ENCODE measurements at places on chromosomes 7 and 10.

GRCh38 chr7:74338366-74339108 lies 49.3 kb downstream of the CLIP2 start:
- no peak for DNase-seq

GRCh38 chr10:113221756-113222168 lies 271.7 kb downstream of the TCF7L2 start:
- DNase-seq: no peak

DNA sequence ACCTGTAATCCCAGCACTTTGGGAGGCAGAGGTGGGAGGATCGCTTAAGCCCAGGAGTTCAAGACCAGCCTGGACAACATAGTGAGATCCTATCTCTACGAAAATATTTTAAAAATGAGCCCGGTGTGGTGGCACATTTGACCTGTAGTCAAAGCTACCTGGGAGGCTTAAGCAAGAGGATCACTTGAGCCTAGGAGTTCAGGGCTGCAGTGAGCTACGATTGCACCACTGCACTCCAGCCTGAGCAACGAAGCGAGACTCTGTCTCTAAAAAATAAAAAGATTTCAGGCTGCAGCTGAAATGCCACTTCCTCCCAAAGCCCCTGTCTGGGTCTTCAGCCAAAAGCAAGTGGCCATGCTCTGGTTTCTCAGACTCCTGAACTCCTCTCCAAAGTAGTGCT lies 38.7 kb upstream of the CARD11 start:
- no peak for DNase-seq

DNA sequence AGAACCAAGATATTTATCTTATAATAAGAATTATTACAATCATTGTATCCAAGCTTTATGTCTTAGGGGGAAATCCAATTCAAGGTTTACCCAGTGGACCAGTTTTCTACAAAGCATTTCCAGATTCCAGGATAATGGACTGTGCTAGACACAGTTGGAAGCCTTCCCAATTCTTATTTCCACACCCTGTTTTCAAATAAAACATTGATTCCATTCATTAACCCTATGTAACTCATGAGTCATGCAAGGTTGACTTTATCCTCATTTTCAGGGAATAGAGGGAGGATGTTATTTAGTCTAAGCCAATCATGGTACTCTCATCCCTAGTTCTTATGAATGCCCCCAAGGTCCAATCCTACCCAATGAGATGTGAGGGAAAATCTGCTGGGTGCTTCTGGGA lies 145.7 kb downstream of the RNLS start:
- DNase-seq: no peak

DNA sequence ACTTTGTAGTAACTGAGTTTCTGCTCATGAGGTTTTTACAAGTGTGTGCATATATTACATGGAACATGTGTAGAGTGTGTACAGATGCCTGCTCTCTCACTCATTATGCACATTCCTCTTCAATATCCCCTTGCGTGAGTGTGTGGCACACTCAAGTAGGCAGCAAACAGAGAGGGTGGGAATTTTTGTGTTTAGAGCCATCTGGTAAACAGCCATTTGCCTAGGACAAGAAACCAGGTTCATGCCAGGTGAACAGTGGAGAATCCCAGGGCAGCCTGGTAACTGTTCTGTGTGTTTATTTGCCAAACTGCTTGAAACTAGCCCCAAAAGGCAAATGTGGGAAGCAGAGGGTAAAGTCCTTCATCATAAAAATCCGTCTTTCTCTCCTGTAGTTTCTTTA lies 19.9 kb downstream of the FBXW4 start:
- no peak for DNase-seq

- no peak for DNase-seq
Observed at GRCh38 chr7:155001756-155002410, 1.0 kb downstream of the PAXIP1 start.

- no peak for DNase-seq
Observed at GRCh38 chr10:1532636-1533035, 204.7 kb downstream of the ADARB2 start.

DNA sequence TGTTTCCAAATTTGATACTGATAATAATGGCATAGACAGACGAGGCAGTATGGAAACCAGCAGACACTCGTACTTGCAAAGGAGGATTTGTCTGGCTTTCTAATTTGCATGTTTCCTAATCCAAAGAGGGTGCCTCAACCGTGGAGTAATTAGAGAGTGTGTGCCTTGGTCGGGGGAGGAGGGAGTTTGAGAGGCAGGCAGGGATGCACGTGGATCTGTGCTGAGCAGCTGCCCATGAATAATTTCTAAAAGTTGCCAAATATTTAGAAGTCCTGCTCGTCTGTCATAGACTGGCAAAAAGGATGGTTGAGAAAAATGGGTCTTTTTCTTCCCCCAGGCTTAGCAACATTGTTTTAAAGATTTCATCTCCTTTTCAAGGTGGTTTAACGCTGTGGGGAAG lies 69.4 kb downstream of the PTPRE start:
- no peak for DNase-seq

DNA sequence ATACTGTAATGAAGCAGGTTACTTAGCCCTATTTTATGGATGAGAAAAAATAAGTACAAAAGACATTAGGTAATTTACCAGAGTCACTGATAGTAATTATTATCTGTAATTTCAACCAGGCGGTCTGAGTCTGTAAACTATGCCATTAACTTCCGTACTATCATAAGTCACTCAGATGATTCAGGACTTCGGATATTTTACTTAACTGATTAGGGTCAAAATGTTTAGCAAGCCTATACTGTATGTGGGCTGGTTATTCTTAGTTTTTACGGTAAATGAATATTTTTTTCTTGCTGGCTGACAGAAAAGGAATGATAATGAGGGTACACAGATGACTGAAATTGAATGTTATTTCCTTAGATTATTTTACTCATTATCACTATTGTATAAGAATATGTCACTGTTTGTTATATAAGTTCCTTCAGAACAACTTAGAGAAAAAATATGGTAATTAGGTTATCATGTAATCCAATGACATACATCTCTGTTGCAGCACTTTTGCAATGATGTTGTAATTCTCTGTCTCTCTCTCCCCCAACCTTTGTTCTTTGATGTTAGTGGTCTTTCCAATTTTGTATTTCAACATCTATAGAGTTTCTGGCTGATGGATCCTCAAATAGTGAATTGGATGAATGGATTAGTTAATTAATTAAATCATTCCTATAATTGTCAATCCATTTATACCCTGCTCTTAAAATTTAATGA lies 165.6 kb downstream of the ZEB1 start:
- no peak for DNase-seq

DNA sequence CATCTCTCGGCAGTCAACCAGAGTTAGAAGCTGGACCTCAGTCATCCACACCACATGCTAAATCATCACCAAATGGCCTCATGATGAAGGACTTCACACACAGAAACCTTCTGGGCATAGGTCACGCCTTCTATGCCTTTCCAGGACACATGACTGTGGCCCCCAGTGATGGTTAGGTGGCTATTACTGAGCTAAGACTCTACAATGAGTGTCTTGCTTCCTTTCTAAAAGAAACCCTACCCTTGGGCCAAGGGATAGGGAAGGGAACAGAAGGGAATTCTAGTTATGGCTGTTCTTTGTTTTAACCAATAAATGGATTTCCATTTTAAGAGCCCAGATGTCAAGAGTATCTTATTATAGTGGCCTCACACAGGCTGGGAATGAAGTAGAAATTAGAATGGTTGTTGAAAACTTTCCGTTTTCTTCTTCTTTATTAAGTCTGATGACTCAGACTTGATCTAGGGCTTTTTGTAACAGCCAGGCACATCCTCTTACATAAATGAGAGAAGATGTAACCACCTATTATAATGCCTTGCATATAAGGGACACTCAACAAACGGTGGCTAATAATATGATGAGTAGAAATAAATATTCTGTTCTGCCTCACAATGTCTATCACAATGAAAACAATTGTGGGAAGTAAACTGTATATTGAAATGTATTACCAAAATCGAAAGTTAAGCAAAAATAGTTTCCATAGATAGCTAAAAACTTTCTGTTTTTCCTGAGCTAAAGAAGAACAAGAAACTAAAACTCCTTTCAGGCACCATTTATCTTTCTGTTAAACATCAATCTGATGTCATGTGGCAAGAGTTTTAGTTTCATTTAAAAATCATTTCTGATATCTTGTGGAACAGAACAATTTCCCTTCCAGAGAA lies 62.5 kb upstream of the TOMM7 start:
- no peak for DNase-seq

- no peak for DNase-seq
Observed at GRCh38 chr7:142364551-142364950, 106.7 kb upstream of the PRSS58 start.

- no peak for DNase-seq
Observed at GRCh38 chr10:22598478-22598877, 115.9 kb downstream of the PIP4K2A start.

- no peak for DNase-seq
Observed at GRCh38 chr10:22705527-22705926, 8.9 kb downstream of the PIP4K2A start.

- DNase-seq: no peak
Observed at GRCh38 chr10:12638103-12638502, 288.8 kb downstream of the CAMK1D start.

- DNase-seq: no peak
Observed at GRCh38 chr10:107924458-107924857, 760.0 kb upstream of the SORCS1 start.

DNA sequence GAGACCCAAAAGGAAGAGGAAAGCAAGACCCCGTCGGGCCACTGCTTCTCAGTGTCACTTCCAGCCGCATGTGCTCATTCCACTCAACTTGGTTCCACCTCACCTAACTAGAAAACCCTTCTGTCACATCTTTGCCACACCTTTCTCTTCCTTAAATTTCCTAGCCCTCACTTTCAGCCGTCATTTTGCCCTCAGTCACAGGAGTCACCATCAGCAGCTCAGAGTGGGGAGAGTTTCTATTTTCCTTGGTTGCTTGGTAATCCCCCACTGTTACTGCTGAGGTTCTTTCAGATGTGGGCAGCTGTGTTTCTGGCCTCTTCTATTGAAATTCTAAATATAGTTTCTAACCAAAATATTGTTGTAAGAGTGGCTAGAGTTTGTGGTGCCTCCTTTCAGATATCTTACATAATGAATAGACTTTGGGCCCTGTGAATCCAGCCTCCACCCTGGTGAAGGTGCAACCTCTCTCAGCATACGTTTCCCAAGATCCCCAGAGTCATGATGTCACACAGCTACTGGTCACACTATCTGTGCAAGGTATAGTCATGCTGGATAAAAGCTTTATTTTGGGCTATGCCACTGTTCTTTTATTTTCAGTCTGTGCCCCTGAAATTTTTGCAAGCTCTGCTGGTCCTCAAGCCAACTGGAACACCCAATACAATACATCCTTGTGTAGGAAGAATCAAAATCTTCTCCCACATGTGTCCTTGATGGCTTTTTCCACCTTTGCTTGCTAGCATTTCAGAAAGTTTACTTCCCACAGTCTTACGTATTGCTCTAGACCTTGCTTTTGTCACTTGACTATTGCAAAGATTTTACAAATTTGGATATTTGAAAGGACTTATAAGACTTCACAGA lies 9.2 kb downstream of the AGBL3 start:
- no peak for DNase-seq

DNA sequence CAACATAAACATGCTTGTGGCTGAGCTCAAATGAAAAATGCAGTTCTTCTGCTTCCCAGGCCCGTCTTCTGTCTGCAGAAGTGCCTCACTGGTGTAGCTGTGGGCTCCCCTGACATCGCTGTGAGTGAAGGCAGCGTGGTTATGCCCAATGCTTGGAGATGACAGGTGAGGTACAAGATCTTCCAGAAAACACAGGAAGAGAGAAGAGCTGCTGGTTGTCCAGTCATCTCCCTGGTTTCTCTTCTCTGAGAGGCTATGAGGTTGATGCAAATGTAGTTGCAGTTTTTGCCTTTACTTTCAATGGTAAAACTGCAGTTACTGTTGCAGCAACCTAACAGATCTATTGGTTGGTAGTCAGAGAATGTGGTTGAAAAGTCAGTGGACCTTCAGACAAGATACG lies 223.6 kb downstream of the GATA3 start:
- no peak for DNase-seq

GRCh38 chr10:72066318-72067284 lies 21.8 kb downstream of the SPOCK2 start:
- DNase-seq: no peak

DNA sequence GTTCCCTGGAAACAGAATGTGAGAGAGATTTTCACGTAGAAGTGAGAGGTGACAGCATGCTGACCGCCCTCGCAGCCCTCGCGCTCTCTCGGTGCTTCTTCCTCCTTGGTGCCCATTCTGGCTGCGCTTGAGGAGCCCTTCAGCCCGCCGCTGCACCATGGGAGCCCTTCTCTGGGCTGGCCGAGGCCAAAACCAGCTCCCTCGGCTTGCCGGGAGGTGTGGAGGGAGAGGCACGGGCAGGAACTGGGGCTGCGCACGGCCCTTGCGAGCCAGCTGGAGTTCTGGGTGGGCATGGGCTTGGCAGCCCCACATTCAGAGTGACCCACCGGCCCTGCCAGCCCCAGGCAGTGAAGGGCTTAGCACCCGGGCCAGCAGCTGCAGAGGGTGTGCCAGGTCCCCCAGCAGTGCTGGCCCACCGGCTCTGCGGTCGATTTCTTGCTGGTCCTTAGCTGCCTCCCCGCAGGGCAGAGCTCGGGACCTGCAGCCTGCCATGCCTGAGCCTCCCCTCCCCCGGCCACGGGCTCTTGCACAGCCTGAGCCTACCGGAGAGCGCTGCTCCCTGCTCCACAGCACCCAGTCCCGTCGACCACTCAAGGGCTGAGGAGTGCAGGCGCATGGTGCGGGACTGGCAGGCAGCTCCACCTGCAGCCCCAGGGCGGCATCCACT lies 888.7 kb upstream of the ZWINT start:
- DNase-seq: no peak

DNA sequence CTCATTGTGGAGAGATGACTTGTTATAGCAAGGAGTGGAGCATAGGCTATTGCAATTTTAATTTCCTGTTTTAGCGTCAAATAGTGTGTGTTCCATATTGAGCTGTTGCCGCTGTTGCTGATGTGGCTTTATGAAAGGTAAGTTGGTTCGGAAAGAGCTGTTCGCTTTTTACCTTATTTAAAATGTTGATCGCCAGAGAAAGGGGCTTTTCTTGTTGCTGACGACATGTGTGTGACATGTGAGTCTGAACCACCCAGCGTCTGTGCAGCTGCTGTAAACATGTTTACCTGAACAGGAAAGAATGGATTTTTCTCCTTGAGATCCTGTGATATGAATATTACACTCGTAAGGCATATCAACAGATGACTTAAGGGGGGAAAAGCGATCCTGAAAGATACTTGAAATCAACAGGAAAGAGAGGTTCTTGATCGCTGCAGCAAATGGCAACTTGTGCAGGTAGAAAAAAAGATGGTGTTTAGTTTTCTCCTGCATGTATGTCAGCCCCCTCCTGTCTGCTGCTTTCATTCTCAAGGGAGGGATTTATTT lies 2.5 kb downstream of the ZEB1 start:
- DNase-seq: no peak

DNA sequence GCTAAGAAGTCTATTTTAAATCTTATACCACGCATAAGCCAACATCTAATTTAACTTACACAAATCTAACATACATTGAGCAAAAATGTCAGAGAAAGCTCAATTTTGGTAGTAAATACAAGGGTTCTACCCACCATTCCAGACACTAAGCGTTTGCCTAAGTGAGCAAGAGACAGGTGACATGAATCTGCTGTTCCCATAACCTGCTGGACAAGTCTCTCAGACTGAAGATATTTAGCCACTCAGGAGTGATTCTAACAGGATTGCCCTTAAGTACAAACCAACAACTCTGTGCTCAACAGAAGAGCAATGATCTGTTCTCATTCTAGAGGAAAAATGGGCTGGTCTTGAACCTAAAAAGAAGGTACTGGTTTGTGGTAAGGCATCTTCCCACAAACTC lies 18.8 kb downstream of the EZH2 start:
- no peak for DNase-seq

- DNase-seq: no peak
Observed at GRCh38 chr7:121545418-121545817, 149.3 kb upstream of the FAM3C start.

Data from stimulated activated CD8-positive, alpha-beta memory T cell treated with anti-CD3 and anti-CD28 coated beads, Interleukin-15, amount 100 ng/mL, for 48 hours (primary cell).